ENCODE measurements at places on chromosomes 13 and 19.

- DNase-seq, result no peak
These were observed 512 bp upstream of the ZNF93 start for GRCh38 chr19:19900139-19900728.

DNA sequence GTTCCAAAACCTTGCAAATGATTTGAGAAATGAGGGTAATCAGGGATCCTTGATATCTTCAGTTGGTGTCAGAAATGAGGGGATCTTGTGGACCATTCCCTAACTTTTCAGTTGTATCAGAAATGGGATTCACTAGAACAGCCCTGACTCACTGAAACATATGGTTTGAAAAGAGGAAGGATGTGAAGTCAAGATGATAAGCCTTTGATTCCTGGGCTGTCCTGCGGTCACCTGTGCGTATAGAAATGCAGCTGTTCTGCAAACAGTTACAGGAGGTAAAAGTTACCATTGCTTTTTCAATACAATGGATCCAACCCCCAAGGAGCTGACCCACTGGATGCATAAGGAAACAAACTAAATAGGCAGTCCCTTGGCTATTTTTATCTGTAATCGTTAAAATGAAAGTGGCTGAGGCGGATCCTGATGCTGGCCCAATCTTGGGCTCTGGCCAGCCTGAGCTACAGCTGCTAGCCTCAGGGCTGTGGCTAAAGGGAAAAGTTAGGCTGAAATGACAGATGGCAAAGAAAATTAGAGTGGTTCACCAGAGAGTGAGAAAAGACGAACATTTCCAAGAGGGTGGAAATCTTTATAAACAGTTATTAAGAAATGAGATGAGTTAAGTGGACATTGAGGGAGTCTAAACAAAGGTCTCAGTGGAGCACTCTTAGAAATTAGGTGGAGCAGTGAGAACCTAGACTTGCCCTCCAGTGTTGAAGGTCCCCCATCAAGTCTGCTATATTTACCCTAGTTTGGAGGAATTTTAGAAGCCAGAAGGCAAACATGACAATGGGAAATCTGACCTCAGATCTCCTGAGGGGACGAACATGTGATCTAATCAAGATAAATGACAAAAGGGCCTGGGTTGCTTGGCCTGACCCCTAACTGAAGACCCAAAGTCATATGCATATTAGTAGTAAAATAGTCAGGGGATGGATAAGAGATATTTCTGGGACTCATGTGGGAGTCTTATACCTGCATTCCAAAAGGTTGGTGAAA is 7.6 kb downstream of the SIGLECL1 start:
- DNase-seq, result no peak

DNA sequence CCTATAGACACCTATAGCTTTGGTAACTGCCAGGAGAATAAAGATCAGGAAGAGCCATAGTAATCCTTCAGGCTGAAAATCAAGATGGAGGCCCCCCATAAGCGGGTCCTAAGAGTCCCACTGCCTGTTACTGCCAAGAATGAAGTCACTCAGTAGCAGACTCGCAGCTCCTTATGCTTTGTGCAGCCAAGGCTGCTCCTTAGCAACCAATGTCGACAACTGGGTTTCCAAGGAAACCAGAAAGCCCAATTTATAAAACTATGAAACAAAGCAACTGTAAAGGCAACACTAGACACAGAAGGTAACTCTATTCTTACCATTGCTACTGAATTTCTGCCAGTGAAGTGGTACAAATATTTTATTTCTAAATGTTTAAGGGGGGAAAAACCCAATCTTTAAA is 56.5 kb downstream of the DCLK1 start:
- no peak for DNase-seq

DNA sequence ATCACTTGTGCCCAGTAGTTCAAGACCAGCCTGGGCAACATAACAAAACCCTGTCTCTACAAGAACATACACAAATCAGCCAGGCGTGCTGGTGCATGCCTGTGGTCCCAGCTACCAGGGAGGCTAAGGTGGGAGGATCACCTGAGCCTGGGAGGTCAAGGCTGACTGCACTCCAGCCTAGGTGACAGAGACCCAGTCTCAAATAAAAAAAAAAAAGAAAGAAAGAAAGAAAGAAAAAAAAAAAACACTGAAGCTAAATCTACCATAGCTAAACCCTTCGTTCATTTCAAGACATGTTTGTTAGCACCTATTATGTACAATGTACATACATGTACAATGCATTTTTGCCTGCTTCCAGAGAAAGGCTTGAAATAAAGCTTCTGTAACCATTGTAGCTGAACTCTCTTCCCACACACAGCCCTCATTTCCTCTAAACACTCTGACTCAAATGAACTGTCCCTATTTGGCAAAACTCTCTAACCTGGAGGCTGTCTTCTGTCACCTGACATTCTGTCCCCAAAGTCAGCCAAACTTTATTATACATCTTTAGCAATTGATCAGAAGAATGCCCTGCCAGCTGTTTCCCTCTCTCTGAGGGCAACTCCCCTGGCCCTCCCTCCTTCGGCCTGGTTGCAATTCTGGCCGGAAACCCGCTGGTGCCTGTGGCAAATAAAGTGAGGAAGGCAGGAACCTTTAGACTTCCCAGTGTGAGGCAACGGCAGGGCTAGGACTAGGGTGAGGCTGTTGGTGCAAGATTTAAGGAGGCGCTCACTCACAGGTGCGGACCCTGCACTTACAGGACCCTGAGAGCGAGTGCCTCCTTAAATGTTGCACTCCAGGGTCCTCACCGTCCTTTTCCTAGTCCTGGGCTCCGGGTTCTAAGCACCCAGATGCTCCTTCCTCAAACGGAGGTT is 1.8 kb downstream of the ETHE1 start:
- DNase-seq, result peak; percentile 22

GRCh38 chr13:29906432-29907011 is 56.1 kb upstream of the UBL3 start:
- DNase-seq, result no peak

GRCh38 chr19:42092350-42092749 is 16.4 kb downstream of the ZNF574 start:
- no peak for DNase-seq

DNA sequence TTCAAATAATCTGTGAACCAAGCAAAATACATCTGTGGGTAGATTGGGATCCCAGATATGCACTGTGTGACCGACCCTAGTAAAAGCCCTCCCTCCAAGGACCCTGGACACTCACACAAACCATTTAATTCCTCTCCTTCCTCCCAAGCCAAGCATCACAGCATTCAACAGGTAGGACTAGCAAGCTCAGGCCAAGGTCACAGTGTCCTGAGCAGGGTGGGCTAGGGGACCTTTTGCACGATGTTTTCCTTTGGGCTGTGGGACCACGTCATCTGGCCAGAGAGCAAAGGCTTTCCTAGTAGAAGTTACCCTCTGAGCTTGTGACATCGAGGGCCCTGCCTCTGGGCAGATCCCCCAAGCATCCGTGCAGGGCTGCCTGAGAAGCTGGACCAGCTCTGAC is 297.6 kb upstream of the ZNF507 start:
- DNase-seq, result no peak

GRCh38 chr13:91154558-91155353 is 192.7 kb upstream of the MIR17HG start:
- DNase-seq, result no peak

GRCh38 chr13:81821259-81821658 is 1480.3 kb upstream of the SPRY2 start:
- DNase-seq, result no peak

GRCh38 chr19:6413291-6413690 is 11.3 kb downstream of the KHSRP start:
- DNase-seq, result no peak

- DNase-seq, result no peak
These were observed 24.2 kb downstream of the SH3GL1 start for GRCh38 chr19:4376028-4376670.

- DNase-seq, result no peak
These were observed 1210.0 kb downstream of the SLITRK1 start for GRCh38 chr13:82672248-82672647.

DNA sequence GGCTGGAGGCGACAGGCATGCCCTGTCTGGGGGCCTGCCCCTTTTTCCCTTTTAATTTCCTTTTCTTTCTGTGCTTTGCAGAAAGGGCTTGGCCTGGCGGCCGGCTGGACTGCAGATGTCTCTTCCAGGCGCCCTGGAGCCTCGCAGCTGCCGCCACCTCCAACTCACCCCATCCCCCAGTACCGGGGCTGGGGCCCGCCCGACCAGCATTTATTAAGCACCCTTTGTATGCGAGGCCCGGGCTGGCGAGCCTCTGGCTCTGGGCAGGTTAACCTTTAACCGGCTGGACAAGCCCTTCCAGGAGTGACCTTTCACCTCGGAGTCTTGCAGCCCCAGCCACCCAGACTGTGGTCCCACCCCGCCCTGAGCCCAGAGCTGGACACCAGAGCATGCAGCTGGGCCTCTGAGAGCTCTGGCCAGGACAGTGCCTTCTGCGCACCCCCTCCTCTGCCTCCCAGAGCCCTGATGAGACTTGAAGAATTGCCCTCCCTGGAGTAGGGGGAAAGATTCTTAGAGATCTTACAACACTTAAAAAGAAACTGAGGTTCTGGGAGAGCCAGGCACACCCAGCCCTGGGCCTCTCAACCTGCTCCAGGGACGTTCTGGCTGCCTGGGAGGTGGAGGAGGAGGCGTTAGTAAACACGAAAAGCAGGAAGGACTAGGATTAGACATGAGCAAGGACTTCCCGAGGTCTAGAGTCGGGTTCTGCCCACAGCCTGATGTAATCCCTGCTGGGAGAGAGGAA is 1.1 kb upstream of the NR2F6 start:
- DNase-seq, result no peak

GRCh38 chr19:19372656-19373416 is 32.6 kb upstream of the GATAD2A start:
- peak; percentile 15 for DNase-seq

DNA sequence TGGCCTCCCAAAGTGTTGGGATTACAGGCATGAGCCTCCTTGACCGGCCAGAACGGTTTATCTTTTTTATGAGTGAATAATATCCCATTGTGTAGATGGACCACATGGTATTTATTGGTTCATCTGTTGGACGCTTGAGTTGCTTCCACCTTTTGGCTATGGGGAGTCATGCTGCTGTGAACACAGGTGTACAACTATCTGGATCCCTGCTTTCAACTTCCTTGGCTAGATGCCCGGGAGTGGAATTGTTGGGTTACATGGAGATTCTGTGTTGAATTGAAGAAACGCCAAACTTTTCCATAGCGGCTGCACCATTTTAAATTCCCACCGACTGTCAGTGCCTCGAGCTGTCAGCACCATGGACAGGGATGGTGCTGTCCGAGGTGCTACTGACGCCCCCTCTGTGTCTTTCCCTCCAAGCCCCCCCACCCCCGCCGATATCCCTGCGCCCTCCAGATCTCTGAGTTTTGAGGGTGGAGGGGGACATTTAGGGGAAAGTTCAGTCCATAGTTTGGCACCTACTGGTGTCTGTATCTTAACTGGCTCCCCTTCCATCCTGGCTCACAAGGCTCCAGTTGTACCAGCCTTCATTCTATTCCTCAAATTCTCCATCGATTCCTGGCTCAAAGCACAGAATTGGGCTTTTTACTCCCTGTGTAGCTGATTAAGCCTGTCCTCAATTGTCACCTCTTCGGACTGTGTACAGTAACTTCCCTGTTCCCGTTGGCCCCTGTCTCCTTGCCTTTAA is 27.3 kb downstream of the PNPLA6 start:
- DNase-seq, result no peak

DNA sequence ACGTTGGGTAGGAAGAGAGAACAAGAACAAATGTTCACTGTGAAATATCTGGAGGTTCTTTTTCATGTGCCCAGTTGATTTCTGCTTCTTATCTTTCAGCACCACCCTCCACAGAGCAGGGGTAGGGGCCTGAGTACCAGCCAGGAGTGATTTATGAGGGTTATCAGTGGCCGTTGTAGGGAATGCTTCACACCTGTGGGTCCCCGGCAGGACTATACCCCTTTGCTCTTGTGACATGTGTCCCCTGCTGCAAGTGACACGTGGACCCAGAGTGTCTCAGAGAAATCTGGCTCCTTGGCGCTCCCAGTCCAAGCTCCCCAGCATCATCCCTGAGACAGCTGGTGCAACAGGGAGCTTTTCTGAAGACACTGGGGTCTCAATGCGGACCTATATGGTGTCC is 29.7 kb downstream of the SIAH3 start:
- DNase-seq, result no peak

DNA sequence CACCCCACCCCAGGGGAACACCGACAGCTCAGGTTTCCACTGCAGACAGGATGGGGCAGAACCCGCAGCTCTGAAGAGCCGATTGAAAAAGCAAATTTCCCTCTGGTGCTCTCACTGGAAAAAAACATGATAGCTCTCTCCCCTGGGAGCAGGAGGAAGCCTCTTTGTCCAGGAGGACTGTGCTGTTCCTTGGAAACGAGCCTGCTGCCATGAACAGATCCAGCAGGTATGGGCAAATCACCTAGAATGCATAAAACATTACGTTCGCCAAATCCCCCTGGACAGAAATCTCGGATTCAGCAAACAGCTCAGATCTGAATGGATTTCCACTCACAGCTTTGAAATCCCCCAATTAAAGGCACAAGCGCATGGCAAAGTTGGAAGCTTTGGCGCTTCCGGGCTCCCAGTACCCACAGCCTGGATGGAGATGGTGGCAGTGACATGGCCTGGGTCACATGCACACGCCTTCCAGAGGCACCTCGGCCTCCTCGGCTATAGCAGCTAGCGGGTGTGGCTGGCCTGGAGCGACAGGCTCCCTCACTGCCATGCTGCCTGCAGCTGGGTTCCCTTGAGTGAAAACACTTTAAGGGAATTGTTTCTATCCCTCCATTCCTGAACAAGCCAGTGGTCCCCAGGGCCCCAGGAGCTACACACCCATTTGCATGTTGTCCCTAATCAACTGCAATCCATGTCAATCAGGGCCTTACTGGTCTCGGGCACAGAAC is 59.1 kb downstream of the CEBPG start:
- DNase-seq, result no peak

GRCh38 chr13:42525035-42525504 is 48.9 kb upstream of the TNFSF11 start:
- DNase-seq, result no peak

DNA sequence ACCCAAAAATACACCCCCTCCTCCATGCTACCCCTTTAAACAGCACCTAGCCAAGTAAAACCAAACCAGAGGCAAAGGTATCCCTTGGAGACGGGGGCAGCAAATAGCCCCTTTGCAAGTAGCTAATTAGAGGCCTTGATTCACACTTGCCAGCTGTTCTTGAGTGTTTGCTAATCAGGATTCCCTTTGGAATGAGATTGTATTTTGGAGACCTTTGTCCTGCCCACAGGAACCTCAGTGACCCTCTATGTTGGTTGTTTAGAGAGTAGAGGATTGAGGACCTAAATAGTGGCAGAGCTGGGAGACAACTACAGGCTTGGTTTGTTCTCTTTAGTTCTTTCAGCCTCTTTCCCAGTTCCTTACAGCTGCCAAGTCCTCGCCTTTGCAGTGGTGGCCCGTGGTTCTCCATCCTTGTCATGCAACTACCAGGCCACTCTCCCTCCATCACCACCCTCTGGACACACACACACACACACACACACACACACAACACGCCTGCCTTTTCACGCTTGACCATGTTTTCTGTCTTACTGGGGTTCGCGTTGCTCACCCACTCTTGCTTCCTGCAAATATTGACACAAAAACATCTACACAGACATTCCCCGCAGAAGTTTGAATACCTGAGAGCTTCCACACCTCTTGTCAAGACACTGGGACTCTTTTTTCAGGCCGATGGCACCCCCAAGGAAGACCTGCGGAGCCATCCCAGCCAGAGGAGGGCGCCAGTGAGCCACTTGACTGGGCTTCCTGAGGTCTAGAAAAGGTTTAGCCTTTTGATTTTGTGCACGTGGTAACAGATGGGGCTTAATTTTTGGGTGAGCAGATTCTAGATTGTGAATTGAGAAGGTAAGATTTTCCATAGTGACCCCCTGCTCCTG is 80.0 kb upstream of the GPR183 start:
- peak; percentile 82 for DNase-seq
